A673 (cell line): ENCODE measurements at places on chromosomes 16 and 17. TPM values are rescaled to one million over a fixed set of nuclear protein-coding genes. Genes with fewer than 3 reads are reported as not detected.

FAM171A2 gene
- 12.8 and 14.9 TPM in 2 replicates for total RNA-seq

TOB1 gene
- 19.3 and 24.4 TPM in 2 replicates for total RNA-seq

DNA sequence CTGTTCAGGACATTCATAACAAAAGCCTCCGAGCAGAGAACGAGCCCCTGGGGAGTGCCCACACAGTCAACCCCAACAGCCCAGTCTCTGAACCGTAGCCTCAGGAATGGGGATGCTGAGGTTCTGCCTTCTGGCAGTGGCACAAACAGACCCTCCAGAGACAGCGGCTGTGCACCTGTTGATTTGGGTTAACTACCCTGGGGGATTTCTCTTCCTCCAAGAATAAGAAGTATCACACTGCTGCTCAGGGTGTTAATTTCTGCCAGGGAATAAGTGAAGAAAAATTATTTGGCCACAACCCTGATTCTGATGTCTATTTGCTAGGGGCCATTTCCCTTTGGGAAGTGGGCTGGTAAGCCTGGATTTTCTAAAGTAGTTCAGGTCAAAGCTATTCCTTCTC, 51.0 kb upstream of the PIRT start:
- no peaks in the 10 kb centered on the region for H3K36me3 ChIP-seq
- no peaks in the 10 kb centered on the region for H3K27me3 ChIP-seq
- no peak for DNase-seq
- no peak overlapping the region for H3K27ac ChIP-seq
- H3K4me3 ChIP-seq: no peak overlapping the region

DNA sequence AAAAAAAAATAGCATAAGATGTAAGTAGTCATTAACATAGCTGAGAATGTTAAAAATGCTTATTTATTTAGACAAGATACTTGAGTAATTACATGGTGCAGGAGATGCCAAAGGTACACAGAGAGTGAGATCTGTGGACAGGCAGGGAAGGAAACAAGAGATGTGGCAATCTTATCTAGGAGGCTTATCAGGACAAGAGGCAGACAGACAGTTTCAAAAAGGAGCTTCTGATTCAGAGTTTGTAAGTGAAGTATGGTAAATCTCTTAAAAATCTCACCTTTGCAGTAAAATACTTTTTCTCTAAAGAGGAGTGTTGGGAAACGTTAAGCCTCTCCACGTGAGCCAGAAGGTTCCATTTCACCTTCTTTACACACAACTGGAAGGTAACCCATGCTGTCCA, 19.9 kb upstream of the GHDC start:
- no peaks in the 10 kb centered on the region for H3K27me3 ChIP-seq
- no peaks in the 10 kb centered on the region for H3K36me3 ChIP-seq
- DNase-seq: no peak
- H3K4me3 ChIP-seq: no peak overlapping the region

DNA sequence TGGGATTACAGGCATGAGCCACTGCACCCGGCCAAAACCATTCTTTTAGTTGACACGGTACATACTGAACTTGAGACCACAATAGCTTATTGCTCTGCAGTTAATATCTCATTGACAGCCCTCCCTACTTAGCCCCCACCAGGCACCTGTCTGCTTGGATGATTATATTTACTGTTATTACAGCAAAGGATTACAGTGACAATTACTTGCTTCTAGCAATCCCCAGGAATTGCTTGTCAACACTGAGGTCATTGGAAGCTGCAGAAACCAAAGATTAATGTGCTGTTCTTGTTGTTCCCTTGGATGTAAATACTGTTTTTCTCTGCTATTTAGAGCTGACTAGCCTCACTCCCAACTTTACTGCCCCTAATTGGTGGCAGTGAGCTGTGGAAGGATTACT, 211.2 kb downstream of the LGALS9B start:
- H3K4me1 ChIP-seq: no peaks in the 10 kb centered on the region
- DNase-seq: no peak
- no peak overlapping the region for H3K4me3 ChIP-seq
- no peaks in the 10 kb centered on the region for H3K27me3 ChIP-seq
- H3K36me3 ChIP-seq: no peaks in the 10 kb centered on the region

GRCh38 chr16:83817022-83817421, 9.2 kb downstream of the HSBP1 start:
- H3K4me3 ChIP-seq: no peak overlapping the region
- H3K27me3 ChIP-seq: no peaks in the 10 kb centered on the region
- H3K27ac ChIP-seq: no peak overlapping the region
- DNase-seq: no peak

GRCh38 chr16:57590654-57591085, 37.8 kb upstream of the ADGRG1 start:
- peaks cover 10% of the 10 kb centered on the region for H3K4me1 ChIP-seq
- H3K4me3 ChIP-seq: no peak overlapping the region
- H3K27me3 ChIP-seq: no peaks in the 10 kb centered on the region
- DNase-seq: peak; percentile 48
